ENCODE measurements at places on chromosomes 6 and 20.
A peak's percentile ranks its signal among the peaks of the same experiment; 100 is the strongest.

DNA sequence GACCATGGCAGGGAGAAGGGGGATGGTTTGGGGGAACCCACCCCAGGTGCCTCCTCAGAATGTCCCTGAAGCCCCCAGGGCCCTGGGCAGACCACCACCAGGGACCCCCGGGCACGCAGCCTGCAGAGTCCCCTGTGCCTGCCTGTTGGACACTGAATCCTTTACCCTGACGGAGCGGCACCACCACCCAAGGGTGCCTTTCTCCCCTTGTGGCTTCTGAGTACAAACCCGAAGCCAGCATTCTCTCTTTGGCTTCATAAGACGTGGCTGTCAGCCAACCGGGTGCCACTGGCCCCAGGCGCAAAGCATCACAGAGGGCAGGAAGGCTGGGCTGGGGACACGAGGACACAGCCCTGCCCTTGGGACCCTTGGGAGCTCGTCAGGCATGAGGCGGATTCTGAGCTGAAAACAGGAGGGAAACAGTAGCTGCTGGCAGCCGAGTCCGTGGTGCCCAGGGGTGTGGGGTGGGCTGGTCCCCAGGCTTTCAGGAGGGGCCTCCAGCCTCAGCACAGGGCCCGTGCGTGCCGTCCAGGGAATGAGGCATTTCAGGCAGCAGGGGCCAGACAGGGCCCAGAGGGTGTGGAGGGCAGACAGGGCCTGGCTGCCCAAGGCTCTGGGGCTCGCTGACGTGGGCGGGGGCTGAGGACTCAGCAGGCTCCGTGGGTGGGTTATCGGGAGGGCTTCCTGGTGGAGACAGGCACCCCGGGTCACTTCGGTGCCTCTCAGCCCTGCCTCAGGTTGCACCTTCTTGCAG is 3.5 kb downstream of the COL9A3 start:
- no peak for DNase-seq

- no peak for DNase-seq
Observed at GRCh38 chr6:142756215-142756630, 188.8 kb downstream of the HIVEP2 start.

DNA sequence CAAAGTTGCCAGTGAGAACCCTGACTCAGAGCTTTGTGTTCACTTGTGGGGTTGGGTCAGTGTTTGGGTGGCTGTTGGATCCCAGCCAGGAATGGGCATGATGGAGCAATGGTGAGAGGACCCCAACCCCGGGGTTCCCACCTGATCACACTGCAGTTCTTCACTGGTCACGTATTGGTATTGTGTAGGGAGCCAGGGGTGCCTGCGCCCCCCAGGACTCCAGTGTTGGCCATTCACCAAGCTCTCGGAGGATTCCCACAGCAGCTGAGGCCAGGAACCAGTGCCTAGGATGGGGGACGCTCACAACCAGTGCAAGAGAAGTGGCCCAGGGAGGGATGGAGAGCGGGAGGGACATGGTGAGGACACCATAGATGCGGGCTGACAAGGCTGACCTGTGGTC is 207.2 kb downstream of the CDH4 start:
- DNase-seq = no peak

DNA sequence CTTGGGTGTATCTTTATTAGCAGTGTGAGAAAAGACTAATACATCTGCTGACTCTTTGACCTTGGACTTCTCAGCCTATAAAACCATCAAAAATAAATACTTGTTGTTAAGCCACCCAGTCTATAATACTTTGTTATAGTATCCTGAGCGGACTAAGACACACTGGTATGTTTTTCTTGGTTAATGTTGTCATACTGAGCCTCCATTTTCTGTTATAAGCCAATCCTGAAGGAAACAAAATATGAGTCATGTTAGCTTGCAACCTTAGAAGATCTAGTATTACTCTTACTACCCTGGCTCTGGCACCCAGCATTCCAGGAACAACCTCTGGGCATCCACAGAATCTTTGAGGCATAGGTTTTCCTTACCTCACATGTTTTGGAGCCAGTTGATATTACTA is 307.2 kb downstream of the FRK start:
- DNase-seq = no peak

DNA sequence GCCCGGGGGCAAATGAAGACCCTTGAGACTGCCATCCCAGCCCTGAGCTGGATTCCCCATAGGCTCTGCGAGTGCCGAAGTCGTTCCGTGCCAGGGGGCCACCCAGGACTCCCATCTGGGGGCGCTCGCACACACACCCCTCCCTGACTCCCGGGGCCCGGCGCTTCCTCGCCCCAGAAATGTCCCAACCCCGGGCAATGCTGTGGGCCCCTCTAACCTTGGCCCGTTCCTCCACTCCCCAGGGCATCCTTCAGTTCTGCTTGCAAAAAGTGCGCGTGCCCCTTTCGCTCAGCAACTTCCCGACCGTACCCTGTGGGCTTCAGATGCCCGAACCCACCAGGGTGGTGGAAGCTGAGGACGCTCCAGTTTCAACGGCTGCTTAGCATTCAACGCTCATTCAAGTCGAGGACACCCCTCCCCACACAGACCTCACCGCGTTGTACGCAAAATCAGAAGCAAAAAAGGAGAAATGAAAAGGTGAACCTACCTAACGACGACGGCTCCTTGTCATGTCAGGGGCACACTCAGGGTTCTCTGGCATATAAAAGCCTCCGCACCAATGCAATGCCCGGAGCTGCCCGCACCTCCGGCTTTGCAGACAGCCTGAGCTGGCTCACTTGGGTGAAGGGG is 25.3 kb downstream of the RIPOR2 start:
- DNase-seq = no peak

DNA sequence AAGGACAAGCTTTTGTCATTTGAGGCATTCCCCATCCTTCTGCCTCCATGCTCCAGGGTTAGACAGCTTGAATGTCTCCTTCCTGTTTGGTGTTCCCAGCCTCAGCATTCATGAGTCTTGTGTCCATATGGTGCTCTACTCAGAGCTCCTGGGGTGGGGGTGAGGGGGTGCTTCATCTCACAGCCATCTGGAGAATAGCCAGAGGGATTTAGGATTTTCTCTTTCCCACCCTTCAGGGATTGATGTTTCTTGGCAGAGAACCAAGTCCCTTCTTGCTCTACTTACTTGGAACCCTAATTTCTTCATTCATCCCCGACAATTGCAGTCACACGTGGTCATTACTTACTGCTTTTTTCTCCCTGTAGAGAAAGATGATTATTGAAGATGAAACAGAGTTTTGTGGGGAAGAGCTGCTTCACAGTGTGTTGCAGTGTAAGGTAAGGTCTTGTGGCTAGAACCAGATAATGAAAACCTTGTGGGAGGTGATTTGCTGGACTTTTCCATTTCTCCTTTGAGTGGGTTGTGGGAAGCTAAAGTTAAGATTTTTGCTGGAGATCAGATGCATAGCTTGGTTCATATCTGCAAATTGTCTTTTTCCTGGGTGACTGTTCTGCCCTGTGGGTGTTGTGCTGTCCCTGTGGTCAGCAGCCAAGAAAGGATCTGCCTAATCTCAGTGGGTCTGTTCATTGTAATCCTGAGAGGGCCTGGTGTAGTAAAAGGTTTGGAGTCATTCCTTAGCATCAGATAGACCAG is 18.6 kb downstream of the CMTR1 start:
- DNase-seq = no peak

DNA sequence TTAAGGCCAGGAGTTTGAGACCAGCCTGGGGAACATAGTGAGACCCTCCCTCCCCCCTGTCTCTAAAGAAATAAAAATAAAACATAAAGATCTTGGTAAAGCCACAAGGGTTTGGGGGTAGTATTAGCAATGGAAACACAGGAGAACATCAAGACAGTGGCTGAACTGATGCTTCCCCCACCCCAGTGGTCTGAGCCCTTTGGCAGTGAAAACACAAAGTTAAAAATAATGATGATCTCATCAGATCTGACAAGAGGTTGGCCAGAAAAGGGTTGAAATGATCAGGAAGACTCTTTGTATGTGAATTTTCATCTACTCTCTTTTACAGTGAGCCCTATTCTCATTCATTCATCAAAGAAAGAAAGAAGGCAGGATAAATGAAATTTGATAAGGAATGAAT is 93.7 kb downstream of the KCNB1 start:
- no peak for DNase-seq

- DNase-seq = no peak
Observed at GRCh38 chr6:155964544-155964943, 508.9 kb upstream of the NOX3 start.

DNA sequence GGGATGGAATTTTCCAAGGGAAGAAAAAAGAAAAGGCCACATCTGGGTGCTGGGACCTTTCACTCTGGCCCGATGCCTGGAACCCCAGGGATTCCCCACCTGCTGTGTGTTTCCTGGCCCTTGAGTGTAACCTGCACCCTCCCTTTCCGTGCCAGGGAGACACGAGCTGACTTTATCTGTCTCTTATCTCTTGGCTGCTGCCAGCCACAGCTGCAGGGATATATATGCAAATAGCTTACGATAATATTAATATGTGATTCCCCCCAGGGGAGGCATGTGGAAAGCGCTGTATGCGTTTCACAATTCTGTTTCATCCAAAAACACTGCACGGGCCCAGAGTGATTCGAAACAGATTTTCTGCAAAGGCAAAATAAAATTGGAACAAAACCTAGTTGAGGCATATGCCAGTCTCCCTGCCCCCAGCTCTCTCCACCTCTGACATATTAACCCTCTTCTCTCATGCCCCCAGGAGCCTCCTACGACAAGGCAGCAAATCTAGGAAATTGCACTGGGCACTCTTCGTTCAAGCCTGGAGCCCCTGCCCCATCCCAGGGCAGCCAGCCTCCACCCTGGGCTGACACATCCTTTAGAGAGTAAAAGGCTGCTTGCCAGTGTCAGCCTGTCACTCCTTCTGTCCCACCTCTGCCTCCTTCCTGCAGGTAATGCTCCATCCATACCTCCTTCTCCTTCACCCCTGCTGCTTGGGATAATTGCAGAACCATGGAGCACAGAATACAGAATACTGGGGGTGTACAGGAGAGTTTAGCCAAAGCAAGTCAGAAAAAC is 1.3 kb downstream of the RIPOR3 start:
- no peak for DNase-seq

DNA sequence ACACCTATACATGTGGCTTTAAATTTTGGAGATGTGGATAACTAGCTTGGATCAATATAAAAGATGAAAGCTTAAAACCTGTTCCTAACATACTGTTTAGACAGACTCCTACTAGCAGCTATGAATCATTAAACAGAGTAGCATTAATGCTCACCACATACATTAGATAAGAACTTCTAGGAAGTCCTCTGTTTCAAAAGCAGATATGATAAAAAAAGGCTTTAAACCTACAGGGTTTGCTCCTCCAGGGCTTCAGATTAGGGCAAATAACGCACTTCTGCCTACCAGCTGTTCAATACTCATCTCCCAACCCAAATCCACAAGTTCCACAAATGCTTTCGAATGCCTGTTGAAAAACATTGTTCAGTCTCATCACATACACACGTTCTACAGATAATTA is 1.5 kb downstream of the REPS1 start:
- peak; percentile 56 for DNase-seq

DNA sequence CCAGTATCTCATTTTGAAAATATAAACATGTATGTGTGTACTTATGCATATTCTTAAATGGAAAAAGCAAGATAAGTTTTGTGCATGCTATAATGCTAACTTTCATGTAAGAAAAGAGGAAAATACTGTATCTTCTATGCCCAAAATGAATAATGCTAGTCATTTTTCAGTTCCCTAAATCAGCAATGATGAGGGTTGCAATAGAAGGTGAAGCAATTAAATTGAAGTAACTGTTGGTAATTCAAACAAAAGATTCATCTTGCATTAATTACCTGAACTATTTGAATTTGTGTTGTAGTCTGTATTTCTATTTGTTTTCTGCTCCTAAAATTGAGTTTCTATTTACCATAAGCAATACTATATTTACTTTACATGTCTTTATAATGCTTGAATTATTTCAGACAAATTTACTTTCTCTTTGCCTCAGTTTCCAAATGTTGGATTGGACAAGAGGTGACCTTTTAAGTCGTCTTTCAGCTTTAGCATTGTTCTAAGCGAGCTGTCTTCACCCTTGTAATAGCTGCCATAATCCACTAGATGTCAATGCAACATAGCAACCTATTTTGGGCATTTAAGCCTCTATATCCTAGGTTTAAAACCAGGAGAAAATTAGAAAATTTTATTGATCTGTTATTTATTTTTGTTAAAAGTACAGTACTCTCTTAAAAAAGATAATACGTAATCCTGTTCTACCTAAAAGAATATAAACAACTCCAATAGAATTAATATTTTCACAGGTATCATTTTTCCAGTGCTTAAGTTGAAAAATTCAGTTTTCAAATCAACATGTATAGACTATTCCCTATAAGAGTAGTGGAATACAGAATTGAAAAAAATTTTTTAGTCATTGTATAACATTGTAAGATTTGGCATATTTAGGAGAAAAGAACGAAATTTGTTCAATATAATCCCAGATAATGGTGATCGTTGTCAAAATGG is 52.3 kb upstream of the IFNGR1 start:
- DNase-seq = peak; percentile 43

DNA sequence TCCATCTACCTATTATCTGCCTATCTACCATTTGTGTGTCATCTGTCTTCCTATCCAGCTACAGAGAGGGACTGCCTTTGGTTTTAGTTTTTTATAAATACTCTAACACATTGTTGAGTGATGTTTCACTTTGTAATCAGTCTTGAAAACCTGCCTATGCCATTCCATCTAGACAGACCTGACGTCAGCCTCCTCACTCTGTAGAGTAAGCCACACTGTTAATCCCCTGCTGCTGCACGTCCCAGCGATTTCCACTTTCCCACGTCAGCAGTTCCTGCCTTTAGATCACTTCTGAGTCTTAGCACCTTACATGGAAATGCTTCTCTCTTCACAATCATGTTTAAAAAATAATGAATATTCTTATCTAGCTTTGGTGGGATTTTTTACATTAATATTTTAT is 54.8 kb downstream of the PLG start:
- no peak for DNase-seq

- DNase-seq = no peak
Observed at GRCh38 chr20:62475772-62476055, at the start of gene GATA5. GATA5 (minus strand) TSS chr20:62475995; CDS start chr20:62475521, 474 bp downstream.

GRCh38 chr6:107670792-107671199 is 153.3 kb downstream of the SCML4 start:
- peak; percentile 96 for DNase-seq

DNA sequence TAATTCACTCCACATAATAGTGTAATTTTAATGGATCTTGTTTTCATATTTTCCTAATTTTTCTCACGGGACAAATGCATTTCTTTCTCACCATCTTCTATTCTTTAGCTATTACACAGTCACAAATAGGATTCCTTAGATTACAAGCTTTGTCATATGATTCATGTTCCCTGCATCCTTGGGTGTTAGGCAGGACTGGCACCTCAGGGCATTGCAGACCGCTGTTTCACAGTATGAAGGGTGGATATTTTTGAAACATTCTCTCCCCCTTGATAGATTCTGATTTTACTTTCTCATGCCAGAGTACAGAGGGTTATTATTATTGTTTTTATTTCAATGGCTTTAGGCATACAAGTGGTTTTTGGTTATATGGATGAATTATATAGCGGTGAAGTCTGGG is 602.5 kb downstream of the PHF3 start:
- DNase-seq = no peak

DNA sequence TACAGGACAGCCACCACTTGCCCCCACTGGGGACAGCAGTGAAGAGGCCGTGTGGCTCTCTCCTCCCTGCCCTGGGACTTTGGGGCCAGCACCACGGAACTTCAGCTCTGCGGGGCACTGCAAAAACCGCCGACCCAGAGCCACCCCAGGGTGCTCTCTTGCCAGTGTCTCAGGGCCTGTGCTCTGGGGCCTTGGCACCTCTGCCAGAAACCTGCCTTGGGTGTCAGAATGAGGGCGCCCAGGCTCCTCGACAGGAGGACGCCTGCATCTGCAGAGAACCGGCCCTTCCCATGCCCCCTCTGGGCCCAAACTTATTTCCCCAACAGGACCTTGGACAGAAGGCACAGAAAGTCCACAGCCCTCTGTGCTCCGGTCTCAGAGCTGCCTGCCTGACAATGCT is 77.2 kb upstream of the MPC1 start:
- no peak for DNase-seq

Data from MV-4-11 (cell line).